ENCODE measurements at places on chromosomes 1 and 21.

- no peak for DNase-seq
Observed at GRCh38 chr1:18452550-18452949, 28.2 kb upstream of the KLHDC7A start.

GRCh38 chr1:231803353-231803752 lies 176.8 kb downstream of the DISC1 start:
- DNase-seq = no peak

DNA sequence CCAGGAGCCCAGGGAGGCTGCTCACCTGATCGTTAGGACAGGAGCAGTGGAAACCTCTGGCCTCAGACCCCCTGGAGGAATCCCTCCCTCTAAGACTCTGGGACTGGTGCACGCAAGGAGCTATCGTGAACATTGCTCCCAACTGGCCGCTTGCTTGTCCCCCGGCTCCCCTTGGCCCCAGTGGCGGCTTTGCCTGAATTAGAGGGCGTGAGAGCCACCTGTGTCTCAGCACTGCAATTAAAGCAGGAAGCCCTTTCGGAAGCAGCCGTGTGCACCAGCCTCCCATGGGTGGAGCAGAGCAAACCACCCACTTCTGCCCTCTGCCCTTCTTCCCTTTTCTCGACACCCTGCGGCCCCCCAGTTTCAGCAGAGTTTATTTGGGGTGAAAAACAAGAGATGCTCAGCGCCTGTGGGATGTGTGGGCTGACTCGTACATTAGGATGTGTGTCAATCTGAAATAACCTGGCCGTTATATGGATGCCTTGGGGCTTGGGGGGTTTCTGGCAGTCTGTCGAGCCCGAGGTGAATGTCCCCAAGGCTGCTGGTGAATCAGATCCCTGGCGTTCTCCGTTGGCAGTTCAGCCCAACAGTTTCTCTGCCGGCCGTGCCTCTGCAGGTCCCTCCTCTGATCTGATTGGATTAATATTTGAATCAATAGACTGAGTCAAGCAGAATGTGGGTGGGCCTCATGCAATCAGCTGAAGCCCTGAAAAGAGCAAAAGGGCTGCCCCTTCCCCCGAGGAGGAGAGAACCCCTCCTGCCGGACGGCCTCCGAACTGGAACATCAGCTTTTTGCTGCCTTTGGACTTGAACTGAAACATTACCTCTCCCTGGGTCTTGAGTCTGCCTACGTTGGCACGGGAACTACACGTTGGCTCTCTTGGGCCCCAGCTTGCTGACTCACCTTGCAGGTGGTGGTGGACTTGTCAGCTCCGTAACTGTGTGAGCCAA lies 7.3 kb upstream of the UMODL1 start:
- DNase-seq = no peak

- no peak for DNase-seq
Observed at GRCh38 chr1:1023700-1024099, 3.8 kb downstream of the AGRN start.

- DNase-seq = no peak
Observed at GRCh38 chr1:53306168-53306567, 21.7 kb downstream of the LRP8 start.

GRCh38 chr21:42739061-42739931 lies 85.9 kb downstream of the PDE9A start:
- no peak for DNase-seq

DNA sequence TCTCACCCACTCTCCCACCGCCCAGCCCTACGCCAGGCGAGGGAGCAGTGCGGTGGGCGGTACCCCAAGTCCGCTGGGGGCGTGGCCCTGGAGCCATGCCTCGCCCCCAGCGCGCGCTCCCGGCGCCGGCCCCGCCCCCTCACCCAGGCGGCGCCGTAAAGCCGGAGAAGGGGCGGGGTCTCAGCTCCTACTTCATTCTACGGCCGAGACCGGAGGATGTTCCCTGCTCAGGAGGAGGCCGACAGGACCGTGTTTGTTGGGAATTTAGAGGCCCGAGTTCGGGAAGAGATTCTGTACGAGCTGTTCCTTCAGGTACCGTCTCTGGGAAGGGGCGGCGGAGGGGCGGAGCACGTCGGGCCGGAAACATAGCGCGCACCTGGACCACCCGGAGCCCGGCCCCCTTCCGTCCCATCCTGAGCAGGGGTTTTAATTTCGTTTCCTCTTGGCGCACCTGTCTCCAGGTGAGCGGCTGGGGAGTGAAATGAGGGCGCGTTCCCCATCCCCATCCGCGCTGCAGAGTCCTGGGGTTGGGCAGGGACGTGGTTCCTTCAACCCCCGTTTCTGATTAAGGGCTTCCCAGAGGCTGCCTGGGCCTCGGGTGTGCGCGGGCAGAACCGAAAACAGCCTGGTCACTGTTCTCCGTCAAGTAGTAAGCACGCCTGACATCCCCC lies at the start of gene RBM11:
TSS of gene RBM11 (plus strand) at position 187 of the 671 bp plus-strand sequence. CDS start at position 217, 30 bp downstream.
- DNase-seq = peak; percentile 66

DNA sequence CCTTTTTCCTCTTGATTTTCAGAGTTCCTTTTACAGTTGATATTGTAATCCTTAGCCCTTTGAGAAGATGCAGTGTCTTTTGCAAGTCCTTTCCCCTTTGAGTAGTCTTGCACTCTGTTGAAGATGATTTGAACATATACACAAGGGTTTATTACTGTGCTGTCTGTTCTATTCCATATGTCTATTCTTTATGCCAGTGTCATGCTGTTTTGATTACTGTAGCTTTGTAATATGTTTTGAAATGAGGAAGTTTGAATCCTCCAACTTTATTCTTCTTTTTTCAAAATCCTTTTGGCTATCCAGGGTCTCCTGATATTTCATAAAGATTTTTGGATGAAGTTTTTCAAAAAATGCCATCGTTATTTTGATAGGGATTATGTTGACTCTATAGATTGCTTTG lies 101.0 kb downstream of the POFUT2 start:
- DNase-seq = no peak

- DNase-seq = no peak
Observed at GRCh38 chr1:118487091-118487490, 302.1 kb upstream of the SPAG17 start.

DNA sequence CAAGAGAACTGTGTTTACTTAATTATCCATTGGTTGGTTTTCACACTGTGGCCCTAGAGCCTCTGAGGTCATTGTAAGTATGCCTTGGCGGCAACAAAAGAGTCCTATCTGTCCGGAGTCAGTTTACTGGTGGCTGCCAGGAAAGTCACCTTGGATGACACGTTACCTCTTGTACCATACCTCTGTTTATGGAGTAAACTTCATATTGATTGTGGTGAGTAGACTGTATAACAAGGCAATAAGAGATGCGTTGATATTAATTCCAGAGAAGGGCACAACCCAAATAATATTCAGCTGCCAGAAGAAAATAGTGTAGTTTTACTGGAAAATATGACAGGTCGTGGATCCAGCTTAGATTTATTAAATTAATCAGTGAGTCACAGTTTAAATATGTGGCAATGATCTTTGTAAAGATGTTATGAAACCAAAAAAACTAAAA lies 20.4 kb upstream of the KIF14 start:
- DNase-seq = no peak

- DNase-seq = no peak
Observed at GRCh38 chr1:195335541-195335940, 1272.7 kb downstream of the KCNT2 start.

GRCh38 chr1:118429856-118430255 lies 244.8 kb upstream of the SPAG17 start:
- DNase-seq = no peak

- no peak for DNase-seq
Observed at GRCh38 chr1:213541641-213542040, 446.1 kb upstream of the PROX1 start.

DNA sequence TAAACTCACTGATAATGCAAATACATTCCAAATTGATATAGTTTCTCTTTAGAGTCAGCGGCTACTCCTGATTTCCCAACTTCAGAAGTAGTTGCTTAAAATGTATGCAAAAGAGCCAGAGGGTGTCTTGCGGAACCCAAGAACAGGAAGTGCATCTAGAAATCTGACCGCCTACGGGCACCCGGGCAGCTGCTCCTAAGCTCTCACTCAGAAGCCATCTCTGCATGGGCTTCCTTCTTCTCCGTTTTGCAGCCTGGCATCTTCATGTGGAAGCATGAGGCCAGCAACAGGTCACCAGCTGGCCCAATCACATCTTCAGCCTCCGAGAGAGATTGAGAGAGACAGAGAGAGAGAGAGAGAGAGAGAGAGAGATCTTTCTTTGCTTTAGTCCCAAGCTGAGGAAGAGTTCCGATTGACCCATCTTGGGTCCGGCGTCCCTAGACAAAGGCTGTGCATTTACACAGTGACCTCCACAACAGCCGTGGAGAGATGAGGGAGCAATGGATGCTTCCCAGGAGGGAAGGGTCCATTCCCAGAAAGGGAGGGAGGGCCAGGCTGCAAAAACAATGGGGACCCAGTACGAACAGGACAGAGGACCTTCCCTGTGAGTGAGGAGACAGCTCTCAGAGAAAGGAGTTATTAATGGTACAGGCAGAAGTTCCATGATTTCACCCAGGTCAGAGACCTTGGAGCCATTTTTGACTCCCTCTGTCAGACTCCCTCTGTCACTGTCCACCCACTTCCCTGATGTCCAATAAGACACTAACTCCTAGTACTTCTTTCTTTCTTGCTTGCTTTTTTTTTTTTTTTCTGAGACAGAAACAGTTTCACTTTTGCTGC lies 28.2 kb upstream of the SLC30A1 start:
- DNase-seq = no peak

- DNase-seq = no peak
Observed at GRCh38 chr1:104456724-104457123, 707.0 kb downstream of the AMY1C start.

- DNase-seq = no peak
Observed at GRCh38 chr1:26811708-26812107, 14.8 kb upstream of the ZDHHC18 start.

- DNase-seq = no peak
Observed at GRCh38 chr1:10778640-10779039, 17.8 kb downstream of the CASZ1 start.

DNA sequence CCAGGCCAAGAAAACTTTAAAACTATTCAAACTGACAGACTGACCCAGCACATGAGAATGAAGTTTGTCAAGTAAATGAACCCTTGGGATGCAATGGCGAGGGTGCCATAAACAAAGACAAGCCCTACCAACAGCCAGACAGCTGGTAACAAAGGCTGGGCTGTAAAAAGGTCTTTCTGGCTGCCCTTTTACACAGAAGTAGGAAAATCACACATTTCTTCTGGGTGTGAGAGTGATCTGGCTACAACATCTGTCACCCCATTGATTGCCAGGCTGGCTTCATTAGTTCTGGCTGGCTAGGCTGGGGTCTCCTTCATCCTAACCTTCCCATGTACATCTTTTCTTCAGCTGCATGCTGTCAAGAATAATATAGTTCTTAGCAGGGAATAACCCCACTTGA lies 83.6 kb upstream of the FOXD3 start:
- DNase-seq = no peak

- DNase-seq = no peak
Observed at GRCh38 chr1:84689514-84690396, 506 bp downstream of the SSX2IP start.

GRCh38 chr1:3085721-3086120 lies 16.7 kb downstream of the PRDM16 start:
- no peak for DNase-seq

DNA sequence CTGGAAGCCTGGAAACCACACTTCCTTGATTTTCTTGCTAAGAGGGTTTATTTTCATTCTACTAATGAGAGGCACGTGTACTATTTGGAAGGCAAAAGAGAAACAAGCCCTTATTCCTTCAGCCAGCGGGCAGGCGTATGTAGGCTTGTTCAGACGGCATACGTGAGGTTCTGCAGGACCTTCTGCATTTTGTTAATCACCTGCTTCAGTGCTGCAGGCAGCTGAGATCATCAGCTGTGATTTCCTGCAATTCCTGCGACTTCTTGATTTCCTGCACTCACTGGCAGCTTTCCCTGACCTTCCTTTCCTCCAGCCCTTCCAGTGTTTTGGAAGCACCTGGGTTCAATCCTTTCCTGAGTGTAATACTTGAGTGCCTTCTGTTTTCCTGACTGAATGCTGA lies 43.4 kb downstream of the TSNAX start:
- peak; percentile 26 for DNase-seq

GRCh38 chr1:67433837-67434236 lies 3.6 kb upstream of the SERBP1 start:
- DNase-seq = no peak

DNA sequence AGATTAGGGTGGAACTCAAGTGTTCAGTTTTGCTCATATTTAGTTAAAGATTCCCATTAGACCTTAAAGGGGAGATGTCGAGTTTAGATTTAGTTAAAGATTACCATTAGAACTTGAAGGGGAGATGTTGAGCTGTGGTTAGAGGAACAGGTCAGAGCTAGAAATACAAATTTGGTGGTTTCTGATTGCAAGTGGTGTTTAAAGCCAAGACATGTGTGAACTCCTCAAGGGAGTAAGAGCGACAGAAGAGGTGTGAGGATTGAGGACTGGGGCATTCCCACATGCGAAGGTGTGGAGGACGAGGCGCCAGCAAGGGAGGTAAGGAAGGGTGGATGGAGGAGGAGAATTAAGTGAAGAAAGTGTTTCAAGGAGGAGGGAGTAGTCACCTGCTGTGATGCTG lies 168.6 kb downstream of the IER5 start:
- no peak for DNase-seq

DNA sequence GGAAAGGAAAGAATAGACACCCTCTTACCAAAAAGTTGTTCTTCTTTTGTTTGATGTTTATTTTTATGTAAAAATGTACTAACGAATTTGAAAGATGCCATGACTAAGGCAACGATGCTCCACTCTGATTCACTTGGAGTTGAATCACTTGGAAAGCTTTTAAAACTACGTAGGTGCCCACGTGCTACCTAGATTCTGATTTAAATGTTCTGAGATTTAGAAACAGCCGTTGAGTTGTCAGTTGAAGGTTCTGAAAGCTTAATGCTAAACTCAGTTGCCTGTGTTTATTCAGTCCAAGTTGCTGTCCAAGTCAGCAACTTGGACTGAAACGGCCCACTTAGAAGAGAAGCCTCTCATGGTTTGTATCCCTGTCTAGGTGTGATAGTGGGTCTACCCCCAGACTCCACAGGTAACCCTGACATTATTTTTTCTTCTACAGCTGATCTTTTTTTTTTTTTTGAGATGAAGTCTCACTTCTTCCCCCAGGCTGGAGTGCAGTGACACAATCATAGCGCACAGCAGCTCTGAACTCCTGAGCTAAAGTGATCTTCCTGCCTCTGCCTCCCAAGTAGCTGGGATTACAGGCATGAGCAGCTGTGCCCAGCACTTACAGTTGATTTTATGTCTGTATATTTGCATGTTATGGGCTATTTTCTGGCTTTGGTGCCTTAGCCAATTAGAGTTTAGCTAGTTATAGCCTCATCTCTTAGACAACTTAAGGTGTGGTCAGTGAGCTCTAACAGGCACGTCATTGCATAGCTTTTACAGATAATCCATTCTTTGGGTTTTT lies 1.4 kb upstream of the VAMP4 start:
- DNase-seq = peak; percentile 35

DNA sequence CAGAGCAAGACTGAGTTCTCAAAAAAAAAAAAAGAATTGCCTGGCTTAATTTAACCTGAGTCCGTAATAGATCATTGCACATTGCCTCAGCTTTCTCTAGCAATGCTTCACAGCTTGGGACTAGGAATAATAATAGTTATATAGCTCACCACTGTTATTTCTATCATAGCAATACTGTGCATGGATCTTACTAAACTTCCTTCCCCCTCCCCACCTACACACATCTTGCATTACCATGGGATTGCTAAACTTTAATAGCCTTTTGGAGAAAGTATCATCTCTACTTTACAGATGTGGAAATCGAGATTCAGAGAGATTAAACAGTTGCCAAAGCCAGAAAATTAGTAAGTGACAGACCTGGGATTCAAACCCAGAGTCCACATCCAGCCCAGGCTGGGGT lies 99.4 kb downstream of the ATP5PO start:
- DNase-seq = no peak

All from right hindlimb (tissue), 1 donor.